Osteoblast (primary cell): ENCODE measurements at places on chromosomes 2 and 18. TPM values are rescaled to one million over a fixed set of nuclear protein-coding genes. Genes with fewer than 3 reads are reported as not detected.

Gene CFAP53
- total RNA-seq: 0.36 and 0.59 TPM in 2 replicates

Gene CNOT11
- 43.4 and 45.1 TPM in 2 replicates for total RNA-seq

DNA sequence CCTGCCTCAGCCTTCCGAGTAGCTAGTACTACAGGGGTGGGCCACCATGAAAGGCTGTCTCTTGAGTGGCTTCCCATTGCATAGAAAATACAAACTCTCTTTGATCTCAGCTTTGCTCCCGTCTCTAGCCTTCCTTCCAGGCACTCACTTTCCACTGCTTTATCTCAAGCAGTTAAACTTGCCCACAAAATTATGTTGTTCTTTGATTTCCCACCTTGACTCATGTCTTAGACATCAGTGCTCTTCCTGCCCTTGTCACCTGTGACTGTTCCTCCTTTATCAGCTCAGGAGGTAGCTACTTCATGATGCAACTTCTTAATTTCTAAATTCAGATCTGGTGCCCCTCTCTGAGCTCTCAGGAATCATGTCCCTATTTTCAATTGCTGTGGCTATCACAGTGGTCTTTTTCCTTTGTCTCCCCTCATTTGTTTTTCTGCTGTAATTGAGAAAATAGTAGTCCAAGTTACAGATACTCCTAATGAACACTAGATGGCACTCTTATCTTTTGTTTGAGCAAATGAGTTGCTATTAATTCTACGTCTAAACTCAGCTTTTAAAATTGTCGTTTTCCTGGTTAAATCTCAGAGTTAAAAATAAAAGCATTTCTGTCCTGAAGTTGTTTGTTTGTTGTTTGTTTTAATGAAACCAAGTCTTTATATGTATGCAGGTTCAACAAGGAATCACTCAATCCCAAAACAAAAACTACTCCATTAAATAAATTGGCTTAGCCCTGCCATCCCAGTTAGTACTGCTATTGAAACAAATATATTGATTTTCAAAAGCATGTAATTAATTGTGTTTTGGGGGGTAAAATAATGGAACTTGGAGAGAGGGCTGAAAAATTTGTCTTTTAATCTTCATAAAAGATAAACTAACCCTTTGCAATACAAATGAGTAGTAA lies 46.9 kb upstream of the GREB1L start:
- peak; percentile 38 for DNase-seq

DNA sequence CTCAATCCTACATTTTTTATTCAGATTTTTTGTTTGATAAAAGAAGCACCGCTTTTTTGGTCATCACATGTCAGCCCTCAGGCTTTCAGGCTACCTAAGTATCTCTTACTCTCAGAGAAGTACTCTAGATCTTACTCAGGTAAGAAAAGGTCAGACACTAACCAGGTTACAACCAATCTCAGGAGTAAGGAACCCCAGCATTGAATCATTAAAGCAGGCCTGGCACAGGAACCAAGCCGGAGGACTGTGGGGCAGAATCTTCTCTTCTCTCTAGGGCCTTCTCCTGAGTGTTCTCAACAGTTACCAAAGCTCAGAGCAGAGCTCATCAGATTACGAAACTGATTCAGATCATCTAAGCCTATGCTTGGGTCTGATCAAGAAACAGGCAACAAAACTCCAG lies 28.2 kb downstream of the RBMS1 start:
- DNase-seq: no peak

DNA sequence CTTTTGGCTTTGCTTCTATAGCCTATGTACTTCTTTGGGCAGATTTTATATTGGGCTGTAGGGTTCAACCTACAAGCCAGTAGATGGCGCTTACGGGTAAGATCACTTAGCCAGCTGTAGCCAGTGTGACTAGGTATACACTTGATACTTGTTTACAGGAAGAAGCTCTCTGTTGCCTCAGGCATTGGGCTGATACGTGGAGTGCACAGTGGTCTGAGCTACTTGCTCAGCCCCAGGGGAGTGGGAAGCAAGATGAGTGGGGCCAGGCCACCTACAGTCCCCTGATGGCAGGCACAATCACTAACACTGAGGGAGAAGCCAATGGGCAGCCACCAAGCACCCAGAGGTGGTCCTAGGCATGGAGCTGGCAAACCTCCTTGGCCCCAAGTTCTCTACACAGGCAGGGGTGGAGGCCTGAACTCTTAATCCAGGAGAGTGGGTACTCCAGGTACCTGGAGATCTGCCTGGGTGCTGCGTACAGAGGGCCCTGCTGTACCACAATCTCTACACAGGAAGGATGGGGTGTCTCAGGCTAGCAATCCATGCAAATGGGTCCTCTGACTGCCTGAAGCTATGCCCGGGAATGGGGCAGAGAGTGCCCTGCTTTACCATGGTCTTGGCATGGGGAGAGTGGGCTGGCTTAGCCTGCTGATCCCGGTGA lies 122.2 kb downstream of the NCOA1 start:
- peak; percentile 68 for DNase-seq

DNA sequence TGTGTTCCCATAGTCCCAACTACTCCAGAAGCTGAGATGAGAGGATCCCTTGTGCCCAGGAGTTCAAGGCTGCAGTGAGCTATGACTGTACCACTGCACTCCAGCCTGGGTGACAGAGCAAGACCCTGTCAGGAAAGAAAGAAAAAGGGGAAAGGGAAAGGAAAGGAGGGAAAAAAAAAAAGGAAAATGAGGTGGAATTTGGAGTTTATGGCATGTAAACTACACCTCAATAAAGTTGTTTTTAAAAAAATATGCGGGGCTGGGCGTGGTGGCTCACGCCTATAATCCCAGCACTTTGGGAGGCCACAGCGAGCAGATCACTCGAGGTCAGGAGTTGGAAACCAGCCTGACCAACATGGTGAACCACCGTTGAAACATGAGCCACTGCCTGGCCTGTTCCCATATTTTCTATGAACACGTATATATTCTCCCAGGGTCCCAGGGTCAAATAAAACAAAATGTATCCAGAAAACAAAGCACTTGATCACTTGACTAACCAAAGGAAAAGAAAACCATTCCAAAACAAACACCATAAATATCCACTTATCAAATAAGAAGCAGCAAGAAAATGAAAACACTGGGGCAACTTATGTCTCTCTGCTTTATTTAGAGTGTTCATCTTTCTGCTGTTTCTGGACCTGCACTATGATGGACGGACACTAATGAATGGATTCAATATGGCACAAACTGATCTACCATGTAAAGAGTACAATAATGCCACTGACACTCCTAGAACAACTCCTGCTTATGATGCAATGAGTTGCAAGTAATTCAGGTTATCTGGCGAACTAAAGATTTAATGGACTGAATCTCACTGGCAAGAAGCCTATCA lies 56.8 kb downstream of the ASXL2 start:
- peak; percentile 67 for DNase-seq

Gene AOX1
- total RNA-seq: 76.4 and 87.8 TPM in 2 replicates

DNA sequence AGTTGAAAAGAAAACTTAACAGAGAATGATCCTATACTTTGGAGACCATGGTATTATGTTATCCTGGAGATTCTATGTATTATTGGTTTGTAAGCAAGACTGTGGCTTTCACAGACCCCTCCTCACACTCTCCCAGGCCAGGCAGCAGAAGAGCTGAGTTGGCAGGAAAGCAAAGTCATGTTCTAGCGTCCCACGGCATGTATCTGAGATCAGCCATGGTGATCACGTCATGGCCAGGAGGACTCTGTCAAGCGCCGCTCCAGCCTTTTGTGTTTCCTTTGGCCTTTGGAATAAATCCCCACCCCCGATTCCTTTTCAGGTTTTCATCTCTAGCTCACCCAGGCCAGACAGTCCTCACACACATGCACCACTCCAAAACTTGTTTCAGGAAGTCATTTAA lies 39.1 kb downstream of the LRRC30 start:
- DNase-seq: no peak

DNA sequence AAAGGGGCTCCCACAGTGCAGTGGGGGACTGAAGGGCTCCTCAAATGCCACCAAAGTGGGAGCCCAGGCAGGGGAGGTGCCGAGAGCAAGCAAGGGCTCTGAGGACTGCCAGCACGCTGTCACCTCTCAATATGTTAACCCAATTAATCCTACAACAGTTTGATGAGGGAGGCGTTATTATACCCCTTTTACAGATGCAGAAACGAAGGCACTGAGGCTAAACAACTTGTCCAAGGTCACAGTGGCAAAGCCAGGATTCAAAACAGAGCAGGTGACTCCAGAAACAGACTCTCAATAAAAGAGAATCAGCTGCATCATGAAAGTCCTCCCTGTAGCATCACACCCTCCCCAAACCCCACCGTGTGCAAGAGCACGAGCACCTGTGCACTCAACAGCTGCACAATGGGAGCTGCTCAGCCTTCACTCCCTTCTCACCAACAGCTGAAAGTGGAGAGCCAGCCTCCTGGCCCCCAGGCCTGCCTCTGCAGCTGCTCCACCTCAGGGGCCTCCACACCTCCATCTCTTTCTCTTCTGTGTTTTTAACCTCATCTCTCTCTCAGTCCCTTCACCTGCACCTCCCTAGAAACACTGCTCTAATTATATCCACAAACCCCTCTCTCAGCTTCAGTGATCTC lies 8.1 kb downstream of the NPC1 start:
- peak; percentile 45 for DNase-seq

Gene SPEG
- 24.2 and 26.4 TPM in 2 replicates for total RNA-seq

Gene IL1F10
- not detected in 2 replicates for total RNA-seq

- no peak for DNase-seq
Observed at GRCh38 chr2:145906354-145906753, 1386.4 kb upstream of the ZEB2 start.

- DNase-seq: no peak
Observed at GRCh38 chr18:46625069-46625468, 32.0 kb downstream of the LOXHD1 start.

Gene PLGLB1
- total RNA-seq: 1.8 and 2.9 TPM in 2 replicates

Gene IFT172
- total RNA-seq: 33.3 and 35.5 TPM in 2 replicates

DNA sequence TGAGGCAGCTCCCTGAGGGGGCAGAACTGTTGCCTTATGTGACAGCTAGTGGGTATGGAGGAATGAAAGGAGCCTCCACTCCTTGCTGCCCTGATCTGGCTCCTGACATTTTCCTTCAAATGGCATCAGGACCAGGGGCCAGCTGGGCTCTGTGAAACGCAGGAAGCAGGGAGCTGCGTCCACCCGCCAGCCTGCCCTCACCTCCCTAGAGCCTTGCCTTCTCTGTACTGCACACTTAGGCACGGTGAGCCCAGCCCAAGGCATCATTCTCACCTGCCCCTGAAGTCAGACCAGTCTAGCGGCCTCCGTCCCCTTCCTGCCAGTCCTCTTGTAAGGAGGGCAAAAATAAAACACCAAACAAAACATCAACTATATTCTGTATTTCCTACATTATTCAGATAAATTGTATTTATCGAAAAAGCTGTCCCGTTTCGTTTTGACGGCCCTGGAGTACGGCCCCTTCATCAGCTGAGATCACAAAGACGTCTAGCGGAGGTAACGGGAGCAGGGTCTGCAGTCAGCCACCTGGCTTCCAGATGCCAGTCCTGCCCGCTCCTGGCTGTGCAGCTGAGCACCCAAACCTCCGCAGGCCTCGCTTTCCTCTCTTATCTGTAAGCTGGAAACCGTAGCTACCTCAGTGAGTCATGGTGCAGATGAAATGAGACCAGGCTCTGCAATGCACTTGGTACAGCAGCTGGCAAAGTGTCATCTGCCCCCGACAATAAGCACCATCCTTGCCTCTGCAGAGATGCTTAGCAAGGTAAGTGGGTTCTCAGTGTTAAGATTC lies 6.9 kb upstream of the CTDP1 start:
- DNase-seq: no peak

DNA sequence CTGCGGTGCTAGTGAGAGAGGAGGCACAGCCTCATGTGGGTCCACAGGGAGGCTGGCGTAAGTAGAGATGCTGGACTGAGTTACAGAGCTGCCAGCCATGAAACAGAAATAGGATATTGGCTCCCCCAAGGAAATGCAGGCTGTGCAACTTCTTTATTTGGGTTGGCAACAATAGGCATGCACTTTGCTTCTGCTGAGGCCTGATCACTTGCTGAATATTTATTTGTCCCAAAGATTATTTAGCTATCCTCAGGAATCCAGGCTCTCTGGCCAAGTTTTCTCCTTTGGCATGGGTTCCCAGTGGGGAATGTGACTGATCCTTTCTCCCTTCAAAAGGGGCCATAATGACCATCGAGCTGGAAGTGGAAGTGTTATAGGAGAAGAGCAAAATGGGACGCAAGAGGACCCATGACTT lies 60.0 kb downstream of the MAPK4 start:
- no peak for DNase-seq

- no peak for DNase-seq
Observed at GRCh38 chr18:12458771-12459170, 51.0 kb downstream of the PRELID3A start.

Gene POTEC
- total RNA-seq: 0.29 and 0.36 TPM in 2 replicates

GRCh38 chr2:135494503-135494902 lies 36.5 kb downstream of the ZRANB3 start:
- DNase-seq: peak; percentile 79

Gene GCG
- total RNA-seq: not detected in 2 replicates

Gene CCBE1
- total RNA-seq: 51.4 and 53.0 TPM in 2 replicates

DNA sequence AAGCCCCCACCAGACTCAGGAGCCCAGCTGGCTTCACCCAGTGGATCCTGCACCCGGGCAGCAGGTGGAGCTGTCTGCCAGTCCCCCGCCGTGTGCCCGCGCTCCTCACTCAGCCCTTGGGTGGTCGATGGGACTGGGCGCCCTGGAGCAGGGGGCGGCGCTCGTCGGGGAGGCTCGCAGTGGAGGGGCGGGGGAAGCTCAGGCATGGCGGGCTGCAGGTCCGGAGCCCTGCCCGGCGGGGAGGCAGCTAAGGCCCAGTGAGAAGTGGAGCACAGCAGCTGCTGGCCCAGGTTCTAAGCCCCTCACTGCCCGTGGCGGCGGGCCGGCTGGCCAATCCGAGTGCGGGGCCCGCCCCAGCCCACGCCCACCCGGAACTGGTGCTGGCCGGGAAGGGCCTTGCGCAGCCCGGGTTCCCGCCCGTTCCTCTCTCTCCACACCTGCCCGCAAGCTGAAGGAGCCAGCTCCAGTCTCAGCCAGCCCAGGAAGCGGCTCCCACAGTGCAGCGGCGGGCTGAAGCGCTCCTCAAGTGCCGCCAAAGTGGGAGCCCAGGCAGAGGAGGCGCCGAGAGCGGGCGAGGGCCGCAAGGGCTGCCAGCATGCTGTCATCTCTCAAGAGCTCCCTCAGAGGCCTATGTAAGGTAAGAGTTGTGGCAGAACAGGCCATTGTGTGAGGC lies 1307.8 kb upstream of the TMEFF2 start:
- no peak for DNase-seq

GRCh38 chr2:165587335-165587938 lies 117.9 kb downstream of the CSRNP3 start:
- DNase-seq: no peak

DNA sequence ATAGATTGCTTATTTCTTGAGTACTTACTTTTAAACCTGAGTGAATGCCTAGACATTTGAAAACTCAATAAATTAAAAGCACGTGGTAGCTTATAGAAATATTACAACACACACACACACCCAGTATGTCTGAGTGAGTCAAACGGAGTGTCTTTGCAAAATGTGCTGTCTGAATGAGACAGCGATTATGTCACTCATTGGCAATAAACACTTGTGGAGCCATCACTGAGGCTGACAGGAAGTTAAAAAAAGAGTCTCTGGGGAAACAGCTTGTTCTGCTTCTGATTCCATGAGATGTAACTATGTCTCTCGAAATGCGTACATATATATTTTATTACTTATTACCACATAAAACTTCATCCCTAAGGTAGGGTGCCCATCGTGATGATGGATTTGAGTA lies 22.3 kb upstream of the VPS4B start:
- peak; percentile 96 for DNase-seq
